ENCODE measurements at places on chromosomes 6 and 20. TPM values are rescaled to one million over a fixed set of nuclear protein-coding genes. Genes with fewer than 3 reads are reported as not detected.
A peak's percentile ranks its signal among the peaks of the same experiment; 100 is the strongest.

DNA sequence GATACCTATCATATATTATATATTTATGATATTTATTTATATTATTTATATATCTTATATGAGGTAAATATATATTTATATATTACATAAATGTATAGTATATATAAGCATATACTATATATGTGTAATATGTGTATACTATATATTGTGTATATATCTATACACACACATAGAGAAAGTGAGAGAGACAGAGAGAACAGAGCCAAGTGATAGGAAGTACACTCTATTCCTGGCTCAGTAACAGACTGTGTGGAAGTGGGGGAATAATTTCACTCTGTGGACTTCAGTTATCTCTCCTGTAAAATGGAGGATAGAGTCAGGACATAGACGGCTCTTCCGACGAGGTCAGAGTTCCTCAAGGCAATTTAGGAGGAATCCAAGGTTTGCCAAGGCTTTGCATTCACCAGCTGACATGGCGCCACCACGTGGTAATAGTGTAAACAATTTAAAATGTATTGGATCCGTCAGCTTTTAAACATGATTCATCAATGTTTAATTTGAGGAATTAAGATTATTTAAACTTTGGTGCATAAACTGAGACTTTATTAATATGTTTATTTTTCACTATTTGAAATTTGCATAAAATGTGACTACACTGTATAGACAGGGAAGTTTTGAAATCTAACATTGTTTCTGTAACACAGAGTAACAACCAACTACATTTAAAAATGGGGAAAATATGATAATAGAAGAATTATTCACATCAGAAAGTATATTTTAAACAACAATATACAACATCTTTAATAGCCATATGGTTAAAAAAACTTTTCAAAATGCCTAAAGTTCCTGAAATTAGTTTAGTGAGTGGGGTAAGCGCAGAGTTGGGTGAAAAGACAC is 75.4 kb upstream of the TMEM244 start:
- H3K27ac ChIP-seq: no peak overlapping the region
- H3K27me3 ChIP-seq: no peaks in the 10 kb centered on the region
- H3K4me3 ChIP-seq: no peak overlapping the region
- no peaks in the 10 kb centered on the region for H3K36me3 ChIP-seq
- peak; percentile 81 for DNase-seq

GRCh38 chr6:40611434-40611833 is 24.3 kb upstream of the LRFN2 start:
- H3K36me3 ChIP-seq: no peaks in the 10 kb centered on the region
- no peaks in the 10 kb centered on the region for H3K4me1 ChIP-seq
- no peak overlapping the region for H3K4me3 ChIP-seq
- H3K27me3 ChIP-seq: peaks cover 81% of the 10 kb centered on the region

The TCF21 gene
- 0.20 TPM for total RNA-seq

- no peak for DNase-seq
- H3K27me3 ChIP-seq: no peaks in the 10 kb centered on the region
- no peak overlapping the region for H3K27ac ChIP-seq
- H3K36me3 ChIP-seq: no peaks in the 10 kb centered on the region
Observed at GRCh38 chr6:45718131-45718530, 297.5 kb downstream of the CLIC5 start.

The ADGRF5 gene
- total RNA-seq: 0.17 TPM

The FOXQ1 gene
- 0.42 TPM for total RNA-seq

DNA sequence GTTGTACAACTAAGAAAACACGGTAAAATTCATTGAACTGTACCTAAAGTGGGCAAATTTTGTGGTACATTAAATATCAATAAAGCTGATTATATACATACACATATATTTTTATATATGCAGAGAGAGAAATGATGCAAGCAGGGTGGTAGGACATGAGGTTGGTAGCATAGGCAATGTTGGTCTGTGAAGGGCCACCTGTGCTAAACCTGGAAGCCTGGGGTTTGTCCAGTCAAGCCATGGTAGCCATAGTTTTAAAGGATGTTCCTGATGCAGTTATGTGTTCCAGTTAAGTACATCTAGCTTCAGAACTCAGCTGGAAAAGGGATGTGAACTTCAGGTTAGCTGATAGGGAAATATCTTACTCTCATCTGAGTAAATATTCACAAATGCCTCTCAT is 60.1 kb downstream of the TRIM38 start:
- no peak for DNase-seq
- H3K27me3 ChIP-seq: no peaks in the 10 kb centered on the region
- no peaks in the 10 kb centered on the region for H3K36me3 ChIP-seq
- H3K4me3 ChIP-seq: peak overlapping the region; percentile 81
- H3K4me1 ChIP-seq: peaks cover 69% of the 10 kb centered on the region

The ELMO2 gene
- 22.9 TPM for total RNA-seq

DNA sequence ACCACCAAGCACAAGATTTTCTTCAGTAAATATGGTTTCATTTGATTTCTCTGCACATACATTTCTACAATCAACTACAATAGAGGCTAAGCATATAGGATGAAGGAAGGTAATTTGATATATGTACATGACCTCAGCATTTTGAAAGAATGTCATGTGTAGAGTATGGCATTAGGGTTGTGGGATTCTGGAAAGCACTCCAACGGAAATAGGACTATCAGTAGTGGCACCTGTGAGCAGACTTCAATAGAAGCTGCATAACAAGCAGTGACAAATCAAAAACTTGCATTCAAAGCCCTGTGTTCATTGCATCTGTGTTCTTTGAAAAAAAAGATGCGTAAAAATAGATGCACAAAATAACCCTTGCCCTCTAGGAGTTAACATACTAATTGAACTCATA is 57.5 kb upstream of the EYA4 start:
- peaks cover 14% of the 10 kb centered on the region for H3K27me3 ChIP-seq
- no peaks in the 10 kb centered on the region for H3K4me1 ChIP-seq
- no peak overlapping the region for H3K4me3 ChIP-seq
- H3K36me3 ChIP-seq: no peaks in the 10 kb centered on the region
- no peak overlapping the region for H3K27ac ChIP-seq

- peaks cover 16% of the 10 kb centered on the region for H3K4me1 ChIP-seq
- H3K4me3 ChIP-seq: no peak overlapping the region
- no peak overlapping the region for H3K27ac ChIP-seq
- H3K27me3 ChIP-seq: no peaks in the 10 kb centered on the region
- no peaks in the 10 kb centered on the region for H3K36me3 ChIP-seq
- DNase-seq: no peak
Observed at GRCh38 chr6:159640722-159641482, 52.1 kb downstream of the SOD2 start.

The KIF25 gene
- total RNA-seq: not detected

DNA sequence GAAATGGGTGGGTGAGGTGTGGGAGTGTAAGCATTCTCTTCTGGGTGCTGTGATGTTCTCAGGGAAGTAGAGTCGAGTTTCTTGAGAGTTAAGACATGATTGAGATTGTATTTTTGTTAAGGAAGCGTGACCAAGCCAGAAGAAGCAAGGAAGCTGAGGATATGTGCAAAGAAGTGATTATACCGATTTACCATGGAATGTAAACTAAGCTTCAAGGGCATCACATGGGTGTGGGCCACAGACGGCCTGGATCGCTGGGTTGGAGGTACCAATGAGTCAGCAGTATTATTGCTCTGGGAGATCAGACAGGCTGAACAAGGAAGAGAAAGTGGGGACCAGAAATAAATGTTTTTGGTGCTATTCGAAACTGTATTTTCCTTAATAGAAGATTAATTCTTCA is 184.1 kb upstream of the GMDS start:
- peaks cover 41% of the 10 kb centered on the region for H3K4me1 ChIP-seq
- H3K27me3 ChIP-seq: no peaks in the 10 kb centered on the region
- no peaks in the 10 kb centered on the region for H3K36me3 ChIP-seq
- no peak overlapping the region for H3K27ac ChIP-seq
- H3K4me3 ChIP-seq: no peak overlapping the region

- H3K4me3 ChIP-seq: no peak overlapping the region
- no peaks in the 10 kb centered on the region for H3K4me1 ChIP-seq
- no peak overlapping the region for H3K27ac ChIP-seq
Observed at GRCh38 chr6:13288481-13288880, 39.9 kb downstream of the TBC1D7 start.

DNA sequence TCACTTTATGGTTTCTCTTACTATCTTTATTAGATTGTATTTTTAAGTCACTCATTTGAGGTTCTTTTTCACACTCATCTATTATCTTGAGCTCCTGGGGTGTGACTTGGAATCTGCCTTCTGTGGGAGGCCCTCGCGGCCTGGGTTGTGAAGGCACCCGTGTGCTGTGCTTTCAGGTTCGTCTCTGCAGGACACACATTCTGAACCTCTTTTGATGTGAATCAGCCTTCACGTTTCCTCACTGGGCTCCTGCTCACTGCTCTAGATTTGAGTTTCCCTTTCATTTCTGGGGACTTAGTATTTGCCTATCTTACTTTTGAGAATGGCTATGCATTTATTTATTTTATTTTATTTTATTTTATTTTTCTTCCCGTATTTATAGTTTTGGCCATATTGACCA is 97.8 kb downstream of the PACRG start:
- H3K27ac ChIP-seq: no peak overlapping the region
- no peak overlapping the region for H3K4me3 ChIP-seq
- no peaks in the 10 kb centered on the region for H3K36me3 ChIP-seq
- H3K4me1 ChIP-seq: no peaks in the 10 kb centered on the region
- DNase-seq: no peak
- H3K27me3 ChIP-seq: no peaks in the 10 kb centered on the region

GRCh38 chr6:138973466-138974153 is 14.4 kb downstream of the REPS1 start:
- H3K4me1 ChIP-seq: peaks cover 3% of the 10 kb centered on the region
- H3K27me3 ChIP-seq: no peaks in the 10 kb centered on the region
- no peak overlapping the region for H3K4me3 ChIP-seq
- no peak overlapping the region for H3K27ac ChIP-seq
- H3K36me3 ChIP-seq: no peaks in the 10 kb centered on the region

The BNIP5 gene
- not detected for total RNA-seq

The GPR6 gene
- total RNA-seq: not detected

The ZNF335 gene
- total RNA-seq: 20.8 TPM

DNA sequence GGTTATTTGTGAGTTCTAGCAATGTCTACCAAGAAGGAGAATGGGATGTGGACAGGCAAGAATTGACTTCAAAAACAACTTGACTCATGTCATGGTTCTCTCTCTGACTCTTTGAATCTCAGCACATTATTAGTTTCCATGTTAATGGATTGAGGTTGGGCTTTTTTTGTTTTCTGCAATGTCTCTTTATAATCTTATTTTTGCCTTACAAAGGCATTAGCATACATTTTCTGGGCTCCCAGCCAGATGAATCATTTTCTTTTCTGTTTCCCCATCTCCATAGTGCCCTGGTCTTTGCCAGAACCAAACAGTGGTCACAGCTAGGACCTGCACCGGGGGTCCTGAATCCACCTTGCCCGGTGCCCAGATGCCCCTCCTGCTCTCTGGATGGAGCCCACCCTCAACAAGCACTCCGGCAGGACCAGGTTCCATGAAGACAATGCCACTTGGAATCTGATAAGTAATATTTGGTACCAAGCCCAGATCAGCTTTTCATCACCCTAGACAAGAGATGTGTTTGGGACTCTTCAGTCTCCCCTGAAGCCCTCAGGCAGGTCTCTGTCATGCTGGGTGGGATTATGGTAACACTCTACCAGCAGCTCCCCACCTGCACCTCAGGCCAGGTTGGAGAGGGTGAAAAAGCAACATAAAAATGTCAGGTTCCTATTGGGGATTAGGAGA is 266.7 kb upstream of the SULF2 start:
- no peak overlapping the region for H3K4me3 ChIP-seq
- no peak overlapping the region for H3K27ac ChIP-seq
- 0 out of 2 replicates have a peak, but pooled peaks cover 2% of the 10 kb centered on the region for H3K4me1 ChIP-seq
- no peaks in the 10 kb centered on the region for H3K36me3 ChIP-seq
- H3K27me3 ChIP-seq: no peaks in the 10 kb centered on the region

The GPX5 gene
- not detected for total RNA-seq

All from HCT116 (cell line).